ENCODE measurements at places on chromosomes 7 and 10.

DNA sequence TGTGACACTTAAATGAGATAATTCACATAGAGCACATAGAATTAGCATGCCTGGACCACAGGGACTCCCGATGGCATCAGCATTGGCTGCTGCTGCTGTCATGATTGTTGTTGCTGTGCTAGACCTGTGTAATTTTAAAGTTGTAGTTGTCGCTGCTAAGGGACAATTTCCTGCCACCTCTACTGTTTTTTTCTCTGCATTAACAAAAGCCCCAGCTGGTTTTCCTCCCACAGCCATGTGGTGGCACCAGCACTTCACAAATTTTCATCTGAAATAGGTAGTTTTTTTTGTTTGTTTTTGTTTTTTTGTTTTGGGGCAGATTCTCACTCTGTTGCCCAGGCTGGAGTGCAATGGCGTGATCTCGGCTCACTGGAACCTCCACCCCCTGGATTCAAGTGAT is 25.4 kb upstream of the PRXL2A start:
- DNase-seq = peak; percentile 38

DNA sequence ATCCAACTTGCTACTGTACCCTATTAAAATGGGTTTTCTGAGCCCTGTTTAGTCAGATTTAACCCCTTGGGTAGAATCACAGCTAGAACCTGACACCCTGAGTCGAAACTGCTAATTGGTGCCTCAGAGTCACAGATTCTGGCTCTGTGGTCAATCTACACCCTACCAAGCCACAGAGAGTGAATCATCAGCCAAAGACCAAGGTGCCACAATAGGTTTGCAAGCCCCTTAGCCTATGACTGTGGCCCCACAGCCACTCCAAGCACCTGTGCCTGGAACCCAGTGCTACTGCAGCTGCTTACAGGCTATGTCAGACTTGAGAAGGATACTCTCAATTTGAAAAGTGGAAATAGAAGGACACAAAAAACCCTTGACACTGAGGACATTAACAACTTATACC is 202.8 kb upstream of the KCND2 start:
- no peak for DNase-seq

GRCh38 chr10:72009051-72009424 is 44.8 kb downstream of the CHST3 start:
- no peak for DNase-seq

GRCh38 chr7:152683297-152683696 is 7.4 kb upstream of the XRCC2 start:
- DNase-seq = no peak

DNA sequence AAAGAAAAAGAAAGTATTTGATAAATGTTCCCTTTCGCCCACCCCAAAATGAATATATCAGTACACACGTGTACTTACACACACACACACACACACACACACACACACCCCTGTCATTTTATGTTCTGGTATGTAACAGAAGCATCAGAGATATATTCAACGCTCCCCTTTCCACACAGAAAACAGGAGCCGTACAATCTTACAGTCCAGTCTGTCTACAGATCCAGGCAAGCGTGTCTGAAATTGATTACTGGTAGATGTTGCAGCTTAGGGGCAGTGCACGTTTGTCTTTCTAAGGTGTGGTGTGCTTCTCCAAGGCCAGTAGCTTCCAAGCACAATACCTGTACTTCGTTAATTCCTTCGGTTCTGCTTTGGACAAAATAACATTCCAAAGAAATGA is 143.7 kb upstream of the RNF32 start:
- DNase-seq = no peak

DNA sequence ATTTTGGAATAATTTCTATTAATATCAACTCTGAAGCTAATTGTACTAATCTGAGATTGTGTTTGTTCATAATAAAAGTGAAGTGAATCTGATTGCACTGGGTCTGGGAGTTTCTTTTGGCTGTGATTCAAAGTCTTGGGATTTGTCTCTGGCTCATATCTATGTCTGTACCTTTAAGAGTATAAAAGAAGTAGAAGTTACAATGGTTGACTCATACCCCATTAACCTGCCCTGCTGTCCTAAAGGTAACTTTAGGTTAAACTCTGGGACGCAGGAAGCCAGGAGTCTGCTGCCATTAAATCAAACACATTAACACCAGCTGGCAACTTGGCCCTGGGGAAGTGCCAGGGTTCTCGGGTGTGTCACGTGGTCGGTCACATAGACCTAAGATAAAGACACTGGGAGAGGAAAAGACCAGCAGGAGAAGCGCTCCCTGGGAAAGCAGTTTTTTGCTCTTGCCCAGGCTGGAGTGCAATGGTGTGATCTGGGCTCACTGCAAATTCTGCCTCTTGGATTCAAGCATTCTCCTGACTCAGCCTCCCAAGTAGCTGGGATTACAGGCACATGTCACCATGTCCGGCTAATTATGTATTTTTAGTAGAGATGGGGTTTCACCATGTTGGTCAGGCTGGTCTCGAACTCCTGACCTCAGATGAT is 17.8 kb downstream of the SCD start:
- peak; percentile 18 for DNase-seq

GRCh38 chr10:73653195-73653594 is 2.6 kb downstream of the SYNPO2L start:
- DNase-seq = no peak

DNA sequence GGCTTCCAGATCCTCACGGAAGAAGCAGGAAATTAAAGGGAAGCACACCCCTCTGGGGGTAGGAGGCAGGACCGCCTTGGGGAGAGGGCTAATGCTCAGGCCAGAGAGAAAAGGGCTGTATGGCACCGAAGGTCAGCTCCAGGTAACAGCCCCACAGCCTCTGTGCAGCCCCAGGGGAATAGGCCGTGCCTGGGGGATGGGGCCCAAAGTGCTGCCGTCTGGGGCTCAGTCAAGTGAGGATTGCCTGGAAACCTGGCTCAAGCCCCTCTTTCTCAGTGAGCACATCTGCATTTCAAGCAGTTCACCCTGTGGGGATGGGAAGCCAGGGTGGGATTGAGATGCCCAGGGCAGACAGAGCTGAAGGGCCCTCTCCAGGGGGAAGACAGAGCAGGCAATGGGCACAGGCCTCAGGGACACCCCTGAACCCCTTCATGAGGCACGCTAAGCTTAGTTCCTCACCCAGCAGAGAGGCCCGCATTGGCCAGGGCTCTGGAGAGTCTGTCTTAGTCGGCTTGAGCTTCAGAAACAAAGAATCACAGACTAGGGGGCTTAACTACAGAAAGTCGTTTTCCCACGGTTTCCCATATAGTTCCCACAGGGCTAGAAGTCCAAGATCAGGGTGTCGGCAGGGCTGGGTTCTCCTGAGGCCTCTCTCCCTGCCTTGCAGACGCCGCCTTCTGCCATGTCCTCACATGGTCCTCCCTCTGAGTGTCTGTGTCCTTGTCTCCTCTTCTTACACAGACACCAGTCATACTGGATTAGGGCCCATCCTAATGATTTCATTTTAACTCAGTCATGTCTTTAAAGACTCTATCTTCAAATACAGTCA is 118.2 kb downstream of the PTPN20 start:
- no peak for DNase-seq

GRCh38 chr7:73650524-73650923 is 17.1 kb upstream of the VPS37D start:
- DNase-seq = no peak

- DNase-seq = no peak
Measured at GRCh38 chr10:94219829-94220228, 142.9 kb downstream of the NOC3L start.

DNA sequence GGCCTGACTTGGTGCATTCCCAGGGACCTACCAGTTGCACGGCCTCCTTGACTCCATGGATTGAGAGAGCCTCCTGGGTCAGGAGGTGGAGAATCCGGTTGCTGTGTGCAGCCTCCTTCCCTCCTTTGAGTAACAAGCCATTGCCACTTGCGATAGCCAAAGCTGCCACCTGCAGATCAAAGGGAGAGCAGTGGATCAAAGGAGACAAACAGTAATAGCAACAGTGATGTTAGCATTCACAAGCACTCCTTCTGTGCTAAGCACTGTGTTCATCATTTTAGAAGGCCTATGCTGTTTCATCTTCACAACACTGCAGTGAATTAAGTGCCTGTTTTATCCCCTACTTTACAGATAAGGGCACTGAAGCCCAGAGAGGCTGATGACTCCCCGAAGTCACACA is 40.1 kb downstream of the ALDH18A1 start:
- no peak for DNase-seq

DNA sequence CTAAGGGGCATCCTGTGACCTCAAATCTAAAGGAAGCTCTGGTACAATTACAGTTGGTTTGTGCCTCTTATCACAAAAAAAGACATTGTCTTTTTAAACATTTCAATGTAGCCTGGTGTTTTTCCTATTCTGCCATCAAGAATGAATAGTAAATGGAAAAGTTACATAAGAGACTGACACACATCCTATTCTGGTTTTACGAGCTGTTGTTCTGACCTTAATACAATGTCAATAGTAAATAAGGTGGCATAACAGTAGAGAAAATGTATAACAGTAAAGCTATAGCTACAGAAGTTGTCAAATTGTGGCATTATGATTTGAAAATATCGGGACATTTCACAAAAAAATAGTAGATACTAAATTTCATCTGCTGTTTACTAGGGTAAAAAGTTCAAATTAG is 88.4 kb downstream of the NT5C2 start:
- no peak for DNase-seq

DNA sequence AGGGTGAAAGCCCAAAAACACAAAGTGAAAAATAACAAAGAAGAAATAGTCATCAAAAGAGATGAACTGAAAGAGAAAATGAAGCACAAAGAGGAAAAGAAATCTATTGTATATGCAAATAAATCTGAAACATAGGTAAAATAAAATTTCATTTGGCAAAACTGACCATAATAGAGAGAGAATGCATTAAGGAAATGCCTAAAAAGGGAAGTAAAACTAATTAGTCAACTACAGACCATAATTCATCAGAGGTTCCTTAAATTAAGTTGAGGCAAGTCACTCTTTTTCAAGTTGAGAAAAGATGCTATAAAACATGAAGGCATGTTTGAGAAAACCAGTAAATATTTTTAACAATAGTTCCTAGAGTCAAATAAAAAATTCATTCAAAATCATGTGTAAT is 233.3 kb downstream of the LRRN3 start:
- DNase-seq = no peak

DNA sequence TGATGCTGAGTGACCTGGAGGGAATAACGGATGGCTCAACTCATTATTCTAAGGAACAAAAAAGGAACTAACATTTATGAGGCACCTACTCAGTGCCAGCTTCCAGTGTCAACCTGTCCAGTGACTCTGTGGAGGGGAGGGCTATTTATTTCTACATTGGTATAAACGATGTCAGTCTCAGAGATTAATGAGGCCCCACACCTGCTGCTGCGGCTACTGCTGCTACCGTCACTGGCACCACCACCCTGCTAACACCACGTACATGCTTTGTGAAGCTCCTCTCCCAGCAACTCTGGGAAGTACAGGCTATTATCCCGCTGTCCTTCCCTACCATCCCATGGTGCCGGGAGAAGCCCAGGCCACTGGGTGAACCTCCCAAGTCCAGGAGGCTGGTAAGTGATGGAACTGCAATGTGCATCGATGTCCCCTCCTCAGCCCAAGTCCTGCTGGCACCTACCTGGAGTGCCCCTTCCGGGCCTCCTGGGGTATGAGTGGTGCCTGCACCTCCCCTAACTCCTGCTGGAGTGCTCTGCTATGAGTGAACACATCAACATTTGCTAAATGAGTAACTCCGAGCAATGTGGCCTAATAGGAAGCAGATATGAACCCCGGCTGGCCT is 101.5 kb downstream of the ARHGAP22 start:
- DNase-seq = no peak

DNA sequence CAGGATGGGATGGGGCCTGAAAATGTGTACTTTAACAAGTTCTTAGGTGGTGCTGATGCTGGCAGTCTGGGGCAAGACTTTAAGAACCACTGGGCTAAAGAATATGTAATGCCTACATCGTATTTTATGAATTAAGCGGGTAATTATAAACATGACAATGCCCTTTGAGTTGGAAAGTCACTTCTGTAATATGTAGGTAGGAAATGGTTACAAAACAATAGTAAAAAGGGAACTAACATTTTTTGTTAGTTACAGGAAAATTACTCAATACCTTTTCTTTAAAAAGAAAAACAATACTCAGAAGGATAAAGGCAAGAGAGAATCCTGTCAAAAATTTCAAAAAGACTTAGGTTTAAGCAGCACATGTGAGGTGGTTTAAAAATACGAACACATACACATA is 48.3 kb upstream of the STEAP4 start:
- no peak for DNase-seq

- no peak for DNase-seq
Measured at GRCh38 chr7:33774762-33775523, 130.4 kb upstream of the BMPER start.

DNA sequence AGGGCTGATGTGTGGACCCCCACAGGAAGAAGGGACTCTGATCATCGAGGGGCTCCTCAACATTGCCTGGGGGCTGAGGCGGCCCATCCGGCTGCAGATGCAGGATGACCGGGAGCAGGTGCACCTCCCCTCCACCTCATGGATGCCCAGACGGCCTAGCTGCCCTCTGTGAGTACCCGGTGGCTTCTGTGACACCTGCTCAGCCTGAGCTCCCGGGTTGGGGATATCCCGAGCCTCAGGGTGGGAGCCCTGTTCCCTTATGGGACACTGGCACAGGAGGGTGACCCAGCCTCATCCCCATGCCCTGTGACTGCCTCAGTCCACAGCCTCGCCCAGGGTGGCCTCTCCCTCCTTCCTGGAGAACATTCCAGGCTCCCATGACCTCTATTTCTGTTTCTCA is 3.9 kb upstream of the DEPP1 start:
- no peak for DNase-seq

DNA sequence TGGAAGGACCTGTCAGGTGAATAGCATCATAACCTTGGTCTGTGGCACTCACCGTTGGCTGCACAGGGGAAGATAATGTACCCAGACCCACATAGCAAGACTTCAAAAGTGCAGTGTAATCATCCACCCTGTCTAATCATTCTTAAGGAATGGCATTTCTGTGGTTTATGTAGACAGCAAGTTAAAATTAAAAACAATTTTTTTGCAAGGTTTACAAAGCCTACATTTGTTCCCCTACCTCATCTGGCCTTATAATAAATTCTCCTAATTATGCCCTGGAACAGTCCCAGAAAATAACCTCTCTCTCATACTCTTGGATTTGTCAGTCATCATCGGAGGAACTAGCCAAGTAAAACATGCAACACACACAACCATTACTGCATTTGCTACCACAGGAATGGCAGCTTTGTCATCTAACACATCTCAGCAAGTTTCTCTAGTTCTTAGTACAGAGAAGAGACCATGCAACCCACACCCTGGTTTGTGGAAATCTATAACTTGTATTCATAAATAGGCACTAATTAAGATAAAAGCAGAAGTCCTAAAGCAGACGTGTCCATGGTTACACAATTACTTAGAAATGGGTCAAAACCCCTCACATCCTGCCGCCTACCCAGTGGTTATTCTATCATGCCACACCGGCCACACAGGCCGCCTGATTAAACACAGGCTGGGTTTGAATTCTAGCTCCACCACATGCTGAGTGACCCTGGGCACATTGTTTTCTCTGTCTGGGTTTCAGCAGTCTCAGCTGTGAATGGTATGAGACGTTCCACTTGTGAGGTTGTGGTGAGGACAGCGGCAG is 19.1 kb downstream of the ABLIM1 start:
- peak; percentile 84 for DNase-seq

All from retina (tissue), 1 donor.